Immature natural killer cell (primary cell): ENCODE measurements at places on chromosomes 1 and 21. TPM values are rescaled to one million over a fixed set of nuclear protein-coding genes. Genes with fewer than 3 reads are reported as not detected.

GRCh38 chr1:38451541-38451993 is 405.0 kb upstream of the POU3F1 start:
- DNase-seq: no peak

DNA sequence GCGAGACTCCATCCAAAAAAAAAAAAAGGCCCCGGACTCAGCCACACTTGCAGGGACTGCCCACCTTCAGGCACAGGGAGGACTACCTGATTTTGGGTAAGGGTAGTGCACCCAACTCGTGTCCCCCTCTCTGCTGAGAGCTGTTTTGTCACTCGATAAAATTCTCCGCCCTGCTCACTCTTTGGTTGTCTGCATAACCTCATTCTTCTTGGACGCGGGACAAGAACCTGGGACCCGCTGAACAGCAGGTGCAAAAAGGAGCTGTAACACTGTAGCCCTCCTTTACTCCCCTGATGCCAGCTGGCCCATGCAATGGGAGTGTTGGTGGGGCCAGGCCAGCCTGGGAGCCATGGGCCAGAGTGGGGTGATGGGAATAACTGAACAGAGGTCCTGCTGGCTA is 10.6 kb downstream of the S100B start:
- no peak for DNase-seq

DNA sequence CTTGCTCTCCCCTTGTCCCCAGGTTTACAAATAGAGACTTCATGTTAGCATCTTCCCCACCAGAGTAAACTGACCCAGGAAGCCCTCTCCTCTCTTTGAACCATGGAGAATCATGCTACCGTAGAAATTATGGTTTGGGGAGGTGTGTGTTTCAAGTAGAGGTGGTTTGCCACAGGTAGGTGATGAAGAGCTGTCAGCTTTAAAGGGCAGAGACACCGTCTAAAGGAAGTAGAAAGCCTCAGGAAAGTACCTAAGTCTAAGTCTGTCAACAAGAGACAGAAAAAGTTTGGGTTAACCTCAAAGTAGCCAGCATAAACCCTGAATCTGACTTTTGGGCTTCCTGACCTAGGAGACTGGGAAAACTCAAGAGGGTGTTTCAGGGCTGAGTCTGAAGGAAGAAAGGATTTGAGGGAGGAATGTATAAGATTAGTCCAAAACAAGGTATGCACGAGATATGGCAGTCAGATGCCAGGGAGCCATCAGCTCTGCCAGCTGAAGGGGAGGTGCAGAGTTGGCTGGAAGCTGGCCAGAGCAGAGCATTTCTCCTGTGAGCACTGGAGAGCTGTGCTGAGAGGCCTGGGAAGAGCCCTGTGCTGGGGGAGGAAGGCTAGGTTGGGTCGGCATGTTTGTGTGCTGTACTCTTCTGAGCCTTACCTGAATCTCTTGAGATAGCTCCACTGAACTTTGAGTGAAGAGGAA is 14.3 kb downstream of the ADAMTSL4 start:
- peak; percentile 67 for DNase-seq

- no peak for DNase-seq
These were observed 11.1 kb downstream of the PTP4A2 start for GRCh38 chr1:31926853-31927660.

GRCh38 chr1:228434689-228435088 is 18.0 kb upstream of the TRIM17 start:
- no peak for DNase-seq

Gene AGRN
- 0.87 TPM for polyA plus RNA-seq

Gene TDRD10
- polyA plus RNA-seq: not detected

Gene CD1B
- 0.62 TPM for polyA plus RNA-seq

Gene RHBG
- not detected for polyA plus RNA-seq

Gene PTGER3
- not detected for polyA plus RNA-seq
